ENCODE measurements at places on chromosomes 2 and 18.

DNA sequence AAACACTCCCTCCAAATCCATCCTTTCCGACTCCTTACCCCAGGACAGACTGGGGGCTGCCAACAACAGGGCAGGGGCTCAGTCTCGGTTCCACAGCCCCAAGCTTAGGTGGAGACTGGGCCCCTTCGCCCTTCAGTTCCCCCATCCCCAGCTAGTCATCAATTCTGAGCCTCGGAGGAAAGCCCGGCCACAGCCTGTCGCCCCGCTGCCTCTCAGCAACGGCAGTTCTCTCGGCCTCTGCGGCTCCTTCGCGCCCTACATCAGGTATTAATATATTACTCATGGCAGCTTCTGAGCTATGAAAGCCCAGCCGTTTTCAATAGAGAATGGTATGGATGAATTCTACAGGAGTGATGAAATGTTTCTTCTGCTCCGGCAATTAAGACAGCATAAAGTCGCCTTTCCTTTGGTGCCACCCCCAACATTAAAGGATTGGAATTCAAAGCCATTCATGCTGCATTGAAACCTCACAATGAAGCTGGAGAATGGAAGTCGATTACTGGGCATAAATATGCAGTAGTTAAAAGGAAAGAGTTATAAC, 2.8 kb downstream of the HDAC4 start:
- no peak for DNase-seq

- DNase-seq, result peak; percentile 71
Observed at GRCh38 chr18:34221971-34222306, 2.8 kb downstream of the NOL4 start.

GRCh38 chr2:185790361-185790760, 51.8 kb downstream of the FSIP2 start:
- no peak for DNase-seq

DNA sequence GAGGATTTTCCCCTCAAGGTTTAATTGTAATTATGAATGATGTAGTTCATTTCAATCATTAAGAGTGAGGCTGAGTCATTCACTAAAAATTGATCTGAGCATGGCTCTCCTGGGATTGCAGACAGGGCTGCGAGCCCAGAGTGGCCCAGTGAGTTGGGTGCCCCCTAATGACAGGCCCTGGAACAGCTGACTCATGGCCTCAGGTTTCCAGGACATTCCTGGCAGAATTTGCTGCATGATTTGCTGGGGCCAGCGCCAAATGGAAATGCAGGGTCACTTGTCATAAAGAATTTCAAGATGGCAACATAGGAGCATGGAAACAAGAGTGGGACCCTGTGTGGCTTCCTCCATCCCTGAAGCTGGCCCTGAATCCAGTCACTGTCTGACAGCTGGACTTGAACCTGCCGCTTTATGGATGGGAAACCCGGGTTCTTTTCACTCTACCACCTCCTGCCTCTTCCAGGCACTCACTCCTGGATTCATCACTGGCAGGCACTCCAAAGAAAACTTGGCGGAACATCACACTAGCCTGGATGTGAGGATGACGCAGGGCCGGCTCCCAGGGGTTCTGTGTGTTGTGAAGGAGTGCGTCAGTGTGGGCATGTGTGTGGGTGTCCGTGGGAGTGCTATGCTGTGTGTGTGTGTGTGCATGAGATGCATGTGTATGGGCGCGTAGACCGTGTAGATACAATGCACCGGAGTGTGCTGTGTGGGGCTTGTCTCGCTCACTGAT, 15.2 kb downstream of the OTOF start:
- peak; percentile 63 for DNase-seq

DNA sequence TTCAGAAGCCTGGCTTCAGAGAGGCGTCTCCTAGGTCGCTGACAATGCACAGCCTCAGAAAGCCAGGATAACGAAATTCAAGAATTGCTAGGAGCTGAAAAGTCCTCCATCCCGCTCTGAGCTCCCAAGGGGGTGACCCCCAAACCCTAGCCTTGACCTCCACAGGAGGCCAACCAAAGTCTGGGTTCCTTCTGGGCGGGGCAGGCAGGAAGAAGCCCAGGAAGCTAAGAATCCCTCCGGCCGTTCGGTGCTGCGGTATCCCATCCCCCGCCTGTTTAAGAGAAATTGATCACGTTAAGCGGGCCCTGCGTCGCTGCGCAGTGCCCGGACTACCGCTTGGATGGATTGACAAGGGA, 2.5 kb upstream of the OSR1 start:
- DNase-seq, result no peak

DNA sequence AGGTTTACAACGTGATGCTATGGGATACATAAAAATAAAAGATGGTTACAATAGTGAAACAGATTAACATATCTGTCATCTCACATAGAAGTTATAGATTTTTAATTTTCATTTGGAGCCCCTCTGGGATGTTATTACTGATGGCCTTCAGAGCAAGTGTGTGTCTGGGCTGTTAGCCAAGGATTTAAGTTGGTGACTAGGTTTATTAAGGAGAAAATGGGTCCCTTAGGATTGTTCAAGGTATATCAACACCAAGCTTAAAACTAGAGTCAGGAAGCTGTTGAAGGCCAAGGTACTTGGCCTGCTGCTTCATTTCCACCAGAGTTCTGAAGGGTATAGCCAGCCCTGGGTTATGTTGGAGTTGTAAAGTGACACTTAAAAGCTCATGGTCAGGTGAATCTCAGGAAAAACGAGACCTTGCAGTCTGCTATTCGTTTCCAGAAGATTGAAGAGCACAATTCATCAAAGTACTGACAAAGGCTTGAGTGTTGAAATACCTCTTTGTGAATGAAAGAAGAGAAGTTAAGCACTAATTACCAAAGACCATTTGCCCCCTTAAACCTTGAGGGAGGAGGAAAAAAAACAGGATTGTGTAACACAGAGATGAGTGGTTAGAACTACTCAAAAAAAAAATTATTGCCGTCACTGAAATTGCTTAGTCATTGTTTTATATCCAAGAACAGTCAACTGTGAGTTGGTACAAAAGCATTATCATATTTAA, 48.4 kb downstream of the MAP2 start:
- DNase-seq, result peak; percentile 62

DNA sequence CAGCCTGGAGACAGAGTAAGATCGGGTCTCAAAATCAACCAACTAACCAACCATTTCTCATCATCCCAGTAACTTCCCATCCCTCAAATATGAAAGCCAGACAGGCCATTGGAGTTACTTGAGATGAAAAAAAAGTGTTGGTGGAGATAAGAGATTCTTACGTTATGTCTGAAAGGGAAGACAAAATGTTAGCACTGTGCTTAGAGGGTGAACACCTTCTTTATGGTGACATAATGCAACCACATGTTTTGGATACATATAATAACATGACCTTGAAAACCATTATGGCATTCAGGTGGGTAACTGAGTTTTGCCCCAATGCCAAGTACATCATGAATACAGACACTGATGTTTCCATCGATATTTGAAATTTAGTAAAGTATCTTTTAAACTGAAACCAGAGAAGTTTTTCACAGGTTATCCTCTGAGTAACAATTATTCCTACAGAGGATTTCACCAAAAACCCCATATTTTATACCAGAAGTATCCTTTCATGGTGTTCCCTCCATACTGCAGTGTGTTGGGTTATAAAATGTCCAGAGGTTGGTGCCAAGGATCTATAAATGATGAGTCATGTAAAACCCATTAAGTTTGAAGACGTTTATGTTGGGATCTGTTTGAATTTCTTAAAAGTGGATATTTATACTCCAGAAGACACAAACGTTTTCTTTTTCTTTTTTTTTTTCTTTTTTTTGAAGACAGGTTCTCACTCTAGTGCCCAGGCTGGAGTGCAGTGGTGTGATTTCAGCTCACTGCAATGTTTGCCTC, 45.5 kb downstream of the AAK1 start:
- no peak for DNase-seq

DNA sequence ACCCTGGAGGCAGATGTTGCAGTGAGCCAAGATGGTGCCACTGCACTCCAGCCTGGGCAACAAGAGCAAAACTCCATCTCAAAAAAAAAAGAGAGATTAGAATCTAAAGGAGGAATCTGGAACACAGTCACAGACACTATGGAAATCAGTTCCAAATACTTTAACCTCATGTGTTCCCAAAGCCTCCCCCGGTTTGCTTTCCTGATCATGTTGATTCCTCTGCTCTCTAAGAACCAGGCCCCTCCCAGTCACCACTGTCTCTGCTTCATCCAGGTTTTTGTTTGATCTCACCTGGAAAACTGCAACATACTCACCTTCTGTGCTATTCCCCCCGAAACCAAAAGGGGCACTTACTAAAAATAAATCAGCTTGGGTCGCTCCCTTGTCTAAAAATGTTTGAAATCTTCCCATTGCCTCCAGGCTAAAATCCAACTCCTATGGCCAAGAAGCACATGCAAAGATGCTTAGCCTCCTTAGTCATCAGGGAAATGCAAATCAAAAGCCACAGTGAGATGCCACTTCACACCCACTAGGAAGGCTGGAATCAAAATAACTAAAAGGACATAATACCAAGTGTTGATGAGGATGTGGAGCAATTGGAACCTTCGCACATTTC, 6.2 kb upstream of the NEU2 start:
- no peak for DNase-seq

- no peak for DNase-seq
Observed at GRCh38 chr2:41881249-41881648, 166.6 kb upstream of the PKDCC start.

- DNase-seq, result no peak
Observed at GRCh38 chr2:590214-591175, 86.7 kb downstream of the TMEM18 start.

DNA sequence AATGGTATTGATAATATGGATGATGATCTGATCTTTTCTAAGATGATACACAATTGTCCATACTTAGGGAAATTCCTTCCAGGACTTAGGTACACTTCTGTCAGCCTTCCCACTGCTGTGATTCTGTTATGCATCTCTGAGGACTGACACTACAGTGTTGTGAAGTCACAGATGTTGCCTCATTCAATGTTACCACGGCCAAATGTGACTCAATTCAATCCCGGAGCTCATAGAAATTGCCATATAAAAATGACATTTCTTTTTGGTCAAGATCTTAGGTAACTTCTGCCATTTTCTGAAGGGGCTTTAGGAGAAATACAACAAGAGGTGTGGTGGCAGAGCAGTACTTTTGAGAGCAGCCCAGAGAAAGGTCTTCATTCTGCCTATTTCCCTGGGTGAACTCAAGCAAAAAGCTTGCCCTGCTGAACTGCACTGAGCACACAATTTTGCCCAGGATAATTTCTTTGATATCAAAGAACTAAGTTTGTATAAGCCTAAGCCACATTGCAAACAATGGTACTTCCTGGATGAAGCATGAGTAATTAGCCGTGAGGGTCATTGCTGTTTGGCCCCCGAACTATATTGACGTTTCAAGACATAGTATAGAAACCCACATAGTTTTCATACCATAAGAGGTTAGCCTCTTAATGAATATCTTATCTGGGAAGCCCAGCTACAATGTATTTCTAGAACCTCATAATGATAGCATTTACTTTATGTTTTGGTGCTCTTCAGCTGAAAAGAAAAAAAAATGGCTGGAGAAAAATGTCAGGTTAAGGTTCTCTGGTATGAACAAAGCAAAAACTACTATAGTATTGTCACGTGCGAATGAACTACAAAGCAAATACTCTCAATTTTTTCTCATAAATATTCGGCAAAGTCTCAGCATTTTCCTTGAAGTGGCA, 437.4 kb downstream of the MEIS1 start:
- no peak for DNase-seq

- DNase-seq, result no peak
Observed at GRCh38 chr2:133477616-133477990, 90.7 kb downstream of the NCKAP5 start.

All from NCI-H345 (cell line).